ENCODE measurements at places on chromosomes 2 and 18.

DNA sequence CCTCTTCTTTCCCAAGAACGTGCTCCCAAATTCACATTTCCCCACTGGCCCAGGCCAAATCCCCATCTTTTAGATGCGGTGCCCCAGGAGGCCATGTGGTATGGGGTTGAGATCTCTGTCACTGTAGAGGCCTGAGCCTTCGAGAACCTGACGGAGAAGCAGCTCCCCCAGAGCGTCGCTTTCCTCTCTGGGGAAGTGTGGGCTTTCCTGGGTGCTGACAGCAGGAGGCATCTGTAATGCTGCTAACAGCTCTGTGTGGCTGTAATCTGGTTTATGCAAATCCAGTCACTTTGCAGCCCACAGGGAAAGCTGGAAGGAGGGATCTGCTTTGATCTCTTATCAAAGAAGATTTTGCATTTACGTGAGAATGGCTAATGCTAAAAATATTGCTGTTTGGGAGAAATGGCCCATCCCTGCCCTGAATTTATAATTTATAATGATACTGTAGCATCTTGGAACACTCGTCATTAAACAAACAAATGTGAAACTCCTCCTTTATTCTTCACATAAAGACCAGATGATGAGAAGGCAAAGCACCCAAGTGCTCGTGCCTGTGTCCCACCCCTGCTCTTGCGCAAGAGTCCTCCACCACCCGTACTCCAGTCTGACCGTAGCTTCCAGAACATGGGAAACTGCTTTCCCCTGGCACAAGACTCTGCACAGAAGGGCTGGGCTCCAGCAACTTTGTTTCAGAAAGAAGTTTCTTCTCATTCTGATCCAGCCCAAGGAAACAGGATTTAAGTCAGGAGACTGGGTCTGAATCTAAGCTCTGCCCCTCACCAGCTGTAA is 109.9 kb upstream of the EPC2 start:
- no peak for DNase-seq

DNA sequence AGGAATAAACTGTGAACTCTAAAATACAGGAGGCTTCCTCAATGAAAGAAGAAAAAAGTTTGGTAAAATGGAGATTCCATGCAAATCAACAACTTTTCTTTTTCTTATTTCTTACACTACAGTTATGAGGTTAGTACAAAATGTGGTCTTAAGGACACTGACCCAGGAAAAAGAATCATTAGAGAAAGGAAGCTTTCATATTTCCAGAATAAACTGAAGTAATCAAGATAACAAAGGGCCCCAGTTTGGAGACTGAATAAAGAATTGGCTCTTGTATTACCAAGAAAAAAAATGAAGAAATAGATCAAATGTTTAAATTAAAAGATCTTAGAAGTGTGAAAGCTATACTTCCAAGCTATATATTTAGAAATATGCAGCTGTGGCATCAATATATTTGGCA is 72.3 kb downstream of the SLC66A3 start:
- DNase-seq = no peak

- no peak for DNase-seq
Observed at GRCh38 chr2:134174711-134175110, 79.2 kb upstream of the MGAT5 start.

- no peak for DNase-seq
Observed at GRCh38 chr2:17429130-17429529, 89.1 kb downstream of the RAD51AP2 start.

- no peak for DNase-seq
Observed at GRCh38 chr2:42999391-42999841, 207.0 kb upstream of the HAAO start.

- no peak for DNase-seq
Observed at GRCh38 chr2:143559147-143559546, 429.9 kb downstream of the ARHGAP15 start.

DNA sequence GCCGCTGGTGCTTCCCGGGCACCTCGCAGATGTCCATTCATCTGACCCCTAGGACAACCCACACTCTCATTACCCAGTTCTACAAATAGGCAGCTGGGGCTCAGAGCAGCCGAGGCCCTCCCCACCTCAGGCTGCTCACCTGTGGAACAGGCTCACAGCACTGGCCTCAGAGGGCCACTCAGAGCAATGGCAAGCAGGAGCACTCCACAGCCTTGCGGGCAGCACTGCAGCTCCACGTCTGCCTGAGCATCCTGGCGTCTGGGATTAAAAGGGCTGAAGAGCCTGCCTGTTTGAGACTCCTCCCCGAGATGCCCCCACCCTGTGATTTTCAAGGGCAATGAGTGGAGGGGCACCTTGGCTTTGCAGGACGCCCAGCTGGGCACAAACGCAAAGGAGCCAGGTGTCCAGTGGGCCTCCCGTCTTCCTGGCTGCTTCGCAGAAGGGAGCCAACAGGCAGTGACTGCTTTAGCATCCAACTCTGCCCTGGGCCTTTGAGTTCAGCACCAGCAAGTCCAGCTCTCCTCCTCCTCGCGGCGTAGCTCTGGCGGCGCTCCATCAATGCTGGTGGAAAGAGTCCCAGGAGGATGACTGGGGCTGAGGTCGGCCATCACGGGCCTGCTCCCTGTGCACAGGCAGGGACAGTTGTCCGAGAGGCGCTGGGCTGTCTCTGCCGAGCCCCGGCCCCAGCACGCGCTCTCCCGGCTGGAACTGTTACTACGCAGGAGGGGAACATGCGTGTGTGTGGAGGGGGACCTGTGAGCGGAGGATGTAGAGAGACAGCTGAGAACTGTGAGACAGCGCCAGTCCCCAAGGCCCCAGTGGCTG is 297.2 kb downstream of the NDUFA10 start:
- peak; percentile 27 for DNase-seq

- no peak for DNase-seq
Observed at GRCh38 chr18:37309059-37309458, 256.5 kb downstream of the CELF4 start.

DNA sequence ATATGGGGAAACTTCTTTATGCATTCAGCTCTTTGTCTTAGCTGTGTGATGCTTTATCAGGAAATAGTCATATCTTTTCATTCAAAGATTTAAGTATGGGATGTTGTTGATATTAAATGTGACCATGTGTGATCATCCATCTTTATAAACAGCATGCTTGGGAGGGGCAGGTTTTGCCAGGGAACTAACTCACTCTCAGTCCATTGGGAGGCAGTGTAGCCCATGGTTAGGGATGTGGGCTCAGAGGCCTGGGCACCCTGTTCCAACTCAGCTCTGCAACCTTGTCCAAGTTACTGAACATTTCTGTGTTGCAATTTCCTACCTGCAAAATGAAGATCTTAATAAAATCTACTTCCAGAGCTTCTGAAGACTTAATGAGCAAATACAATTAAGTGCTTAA is 92.0 kb upstream of the BCL2L11 start:
- no peak for DNase-seq
